ENCODE measurements at places on chromosomes 4 and X.

DNA sequence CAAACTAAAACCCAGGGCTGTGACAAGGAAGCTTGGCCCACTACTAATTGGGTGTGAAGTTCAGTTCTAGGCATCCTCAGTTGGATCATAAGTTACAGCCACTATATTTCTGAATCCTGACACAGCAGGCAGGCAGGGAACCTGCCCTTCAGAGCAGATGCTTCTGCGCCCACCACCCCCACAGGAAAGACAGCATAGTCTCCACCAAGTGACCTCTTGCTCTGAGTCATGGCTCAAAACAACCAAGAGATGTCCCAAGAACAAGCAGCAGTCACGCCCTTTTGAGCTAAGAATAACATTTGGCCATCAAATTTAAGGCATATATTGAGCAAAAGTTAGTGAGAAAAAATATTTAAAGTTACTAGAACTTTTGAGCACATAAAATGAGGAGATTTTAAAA lies 170.7 kb upstream of the SMARCAD1 start:
- DNase-seq = no peak

DNA sequence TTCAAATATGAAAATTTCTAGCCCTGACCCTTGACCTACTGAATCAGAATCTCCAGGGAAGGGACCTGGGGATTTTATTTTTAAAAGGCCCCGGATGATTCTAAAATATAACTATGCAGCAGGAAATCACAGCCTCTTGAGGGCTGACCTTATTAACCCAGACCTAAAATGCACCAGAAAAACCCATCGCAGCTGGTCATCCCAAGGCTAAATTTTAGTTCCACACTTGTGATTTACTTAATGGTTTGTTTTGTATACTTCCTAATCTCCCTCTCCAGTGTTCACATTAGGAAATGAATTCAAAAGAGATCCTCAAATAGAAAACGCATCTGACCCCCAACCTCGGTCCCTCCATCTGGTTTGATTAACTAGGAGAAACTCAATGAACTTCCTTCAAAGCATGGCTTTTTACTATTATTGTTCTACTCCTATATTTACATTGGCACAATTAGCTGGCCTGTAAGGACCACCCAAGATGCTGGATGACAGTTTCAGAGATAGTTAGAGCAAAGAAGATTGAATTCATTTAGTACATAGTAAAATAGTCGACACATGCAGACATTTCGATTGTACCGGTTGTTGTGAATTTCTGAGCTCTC lies 147.8 kb upstream of the MED14 start:
- no peak for DNase-seq

DNA sequence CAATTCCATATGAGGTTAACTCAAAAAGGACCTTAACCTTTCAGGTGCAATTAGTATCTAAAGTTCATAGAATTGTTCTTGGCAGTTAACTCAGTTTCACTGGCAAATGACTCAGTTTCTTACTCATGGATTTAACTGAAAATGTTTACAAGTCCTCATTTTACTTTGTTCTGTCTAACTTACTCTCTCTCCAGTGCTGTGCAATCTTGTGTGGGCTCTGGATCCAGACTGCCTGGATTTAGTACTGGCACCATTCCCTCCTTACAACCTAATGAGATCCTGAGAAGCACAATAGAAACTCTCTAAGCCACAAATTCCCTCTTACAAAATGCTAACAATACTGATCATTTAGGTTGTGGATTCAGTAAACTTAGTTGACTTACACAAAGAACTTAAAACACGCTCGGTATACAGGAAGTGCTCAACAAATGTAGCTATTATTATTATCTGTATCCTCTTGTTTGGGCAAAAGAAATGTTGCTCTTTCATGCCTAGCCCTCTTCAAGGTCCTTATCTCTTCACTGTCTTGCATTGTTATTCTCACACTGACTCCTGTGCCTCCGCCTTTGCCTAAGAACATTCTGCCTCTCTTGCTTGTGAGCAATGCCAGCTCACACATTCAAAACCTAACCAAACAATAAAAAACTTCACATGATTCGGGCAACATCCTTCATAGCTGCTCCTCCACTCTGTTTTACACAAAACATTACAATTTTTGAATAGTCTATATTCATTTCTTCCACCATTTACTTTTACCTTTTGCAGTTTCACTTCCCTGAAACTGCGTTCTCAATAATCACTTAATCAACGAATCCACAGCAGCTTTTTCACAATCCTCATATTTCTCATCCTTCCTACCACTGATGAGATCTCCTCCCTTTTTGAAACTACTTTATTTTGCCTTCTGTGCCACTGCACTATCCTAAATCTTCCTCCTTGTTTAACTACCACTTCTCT lies 91.8 kb downstream of the PDE5A start:
- no peak for DNase-seq

DNA sequence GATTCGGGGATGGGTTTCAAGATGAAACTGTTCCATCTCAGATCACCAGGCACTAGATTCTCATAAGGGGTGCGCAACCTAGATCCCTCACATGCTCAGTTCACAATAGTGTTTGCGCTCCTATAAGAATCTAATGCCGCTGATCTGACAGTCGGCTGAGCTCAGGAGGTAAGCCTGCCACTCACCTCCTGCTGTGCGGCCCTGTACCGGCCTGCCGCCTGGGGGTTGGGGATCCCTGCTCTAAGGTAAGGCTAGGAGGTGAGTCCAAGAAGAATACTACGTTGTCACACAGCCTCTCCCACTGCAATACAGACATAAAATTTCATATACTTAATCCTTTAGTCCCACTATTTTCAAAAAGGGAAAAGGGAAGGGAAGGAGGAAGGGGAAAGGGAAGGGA lies 213.4 kb upstream of the HCCS start:
- DNase-seq = no peak

- DNase-seq = no peak
These were observed 149.4 kb downstream of the FAT4 start for GRCh38 chr4:125464146-125464545.

DNA sequence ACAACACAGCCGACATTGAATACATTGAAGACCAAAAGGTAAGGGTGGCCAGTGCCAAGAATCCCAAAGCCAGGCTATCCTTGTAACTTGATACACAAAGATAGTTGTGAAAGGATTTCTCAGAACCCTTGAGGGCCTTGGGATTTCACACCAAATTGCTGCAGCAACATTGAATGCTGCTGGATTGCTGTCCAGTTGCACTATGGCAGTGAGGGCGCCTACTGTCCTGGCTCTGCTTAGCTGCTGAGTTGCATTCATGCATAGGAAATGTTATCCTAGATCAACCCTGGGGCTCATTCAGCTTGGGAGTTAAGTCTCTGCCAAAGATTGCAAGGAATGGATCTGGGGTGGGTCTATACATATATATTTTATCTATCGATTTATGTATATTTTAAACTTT lies 38.7 kb downstream of the LONRF3 start:
- DNase-seq = no peak

- no peak for DNase-seq
These were observed 116.0 kb upstream of the PUDP start for GRCh38 chrX:7263961-7264360.

- no peak for DNase-seq
These were observed 22.8 kb upstream of the HMX1 start for GRCh38 chr4:8894424-8894816.

- DNase-seq = no peak
These were observed 77.7 kb downstream of the GPR143 start for GRCh38 chrX:9687899-9688298.

- DNase-seq = no peak
These were observed 42.4 kb upstream of the GAB1 start for GRCh38 chr4:143294310-143294709.

DNA sequence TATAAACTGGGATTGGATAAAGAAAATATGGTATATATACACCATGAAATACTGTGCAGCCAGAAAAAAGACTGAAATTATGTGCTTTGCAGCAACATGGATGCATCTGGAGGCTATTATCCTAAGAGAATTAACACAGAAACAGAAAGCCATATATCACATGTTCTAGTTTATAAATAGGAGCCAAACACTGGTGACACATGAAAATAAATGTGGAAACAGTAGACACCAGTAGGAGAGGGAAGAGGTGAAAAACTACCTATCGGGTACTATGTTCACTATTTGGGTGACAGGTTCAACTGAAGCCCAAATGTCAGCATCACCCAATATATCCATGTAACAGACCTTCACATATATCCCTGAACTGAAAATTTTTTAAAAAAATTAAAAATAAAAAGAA lies 725.1 kb downstream of the C4orf33 start:
- no peak for DNase-seq

DNA sequence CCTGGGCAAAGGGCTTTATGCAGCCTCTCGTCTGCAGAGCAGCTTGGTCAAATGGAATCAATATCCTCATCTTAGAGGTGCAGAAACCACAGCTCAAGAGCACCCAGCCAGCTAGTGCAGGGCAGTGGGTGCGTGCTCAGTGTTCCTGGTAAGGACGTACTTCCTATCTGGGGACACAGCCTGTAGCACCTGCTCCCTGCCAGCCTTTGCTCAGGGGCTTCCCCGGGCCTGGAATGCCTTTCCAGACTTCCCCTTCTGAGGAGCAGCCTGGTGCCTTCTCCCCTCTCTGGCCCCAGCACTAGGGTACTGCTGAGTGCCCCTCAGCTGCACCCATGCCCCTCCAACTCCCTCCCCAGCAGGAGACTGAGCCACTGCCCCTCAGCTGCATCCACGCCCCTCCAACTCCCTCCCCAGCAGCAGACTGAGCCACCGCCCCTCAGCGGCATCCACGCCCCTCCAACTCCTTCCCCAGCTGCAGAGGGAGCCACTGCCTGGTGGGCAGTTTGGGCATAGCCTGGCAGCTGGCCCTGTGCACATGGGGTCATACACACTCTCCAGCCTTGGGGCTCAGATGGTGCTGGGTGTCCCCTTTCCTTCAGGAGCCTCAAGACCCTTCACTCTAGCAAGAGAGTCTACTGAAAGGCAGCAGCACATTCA lies 42.2 kb upstream of the AFAP1 start:
- DNase-seq = no peak

DNA sequence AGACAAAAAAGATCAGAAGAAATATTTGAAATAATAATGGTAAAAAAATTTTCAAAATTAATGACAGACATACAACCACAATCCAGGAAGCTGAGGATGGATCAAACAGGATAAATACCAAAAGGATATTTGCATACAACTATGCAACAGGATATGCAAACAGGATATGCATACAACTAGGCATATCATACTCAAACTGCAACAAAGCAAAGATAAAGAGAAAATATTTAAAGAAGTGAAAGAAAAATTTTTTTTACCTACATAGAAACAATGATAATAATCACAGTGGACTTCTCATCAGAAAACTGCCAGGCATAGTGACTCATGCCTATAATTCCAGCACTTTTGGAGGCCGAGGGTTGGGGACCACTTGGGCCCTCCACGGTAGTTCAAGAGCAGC lies 11.3 kb upstream of the DHX15 start:
- DNase-seq = no peak

- no peak for DNase-seq
These were observed 166.8 kb upstream of the FRG1 start for GRCh38 chr4:189773909-189774308.

DNA sequence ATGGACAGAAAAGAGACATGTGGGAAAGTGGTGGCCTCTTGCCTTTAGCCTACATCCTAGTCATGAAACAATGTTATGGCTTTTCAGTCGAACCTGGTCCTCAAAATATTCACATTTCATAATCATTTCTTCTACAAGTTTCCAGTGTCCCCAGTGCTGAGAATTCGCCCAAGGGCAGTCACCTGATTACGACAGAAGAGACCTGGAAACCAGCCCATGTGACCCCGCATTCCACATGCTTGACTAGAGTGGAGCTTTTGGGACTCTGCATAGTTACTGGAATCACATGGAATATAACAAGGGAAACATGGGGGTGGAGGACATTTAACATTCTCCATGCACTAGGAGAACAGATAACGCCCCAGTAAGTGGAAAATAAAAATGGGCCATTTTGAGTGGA lies 100.1 kb downstream of the PPARGC1A start:
- DNase-seq = no peak

DNA sequence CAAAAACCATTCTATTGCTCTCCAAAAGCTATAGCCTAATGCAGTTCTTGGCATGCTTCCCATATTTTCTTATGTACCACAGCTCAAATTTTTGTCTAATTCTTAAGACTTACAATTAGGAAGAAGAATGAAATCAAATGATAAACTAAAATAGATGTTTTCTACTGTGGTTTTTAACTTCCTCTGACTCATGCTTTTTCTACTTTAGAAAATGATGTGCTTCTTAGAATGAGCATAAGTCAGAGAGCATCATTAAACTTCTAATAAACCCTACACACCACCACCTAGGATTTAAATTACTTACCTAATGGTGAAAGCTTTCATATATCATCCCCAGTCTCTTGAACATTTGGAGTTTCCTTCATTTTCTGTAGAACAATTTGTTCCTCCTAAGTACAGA lies 217.0 kb upstream of the NDST3 start:
- DNase-seq = no peak

- no peak for DNase-seq
These were observed 45.6 kb downstream of the PGRMC2 start for GRCh38 chr4:128241981-128242380.

DNA sequence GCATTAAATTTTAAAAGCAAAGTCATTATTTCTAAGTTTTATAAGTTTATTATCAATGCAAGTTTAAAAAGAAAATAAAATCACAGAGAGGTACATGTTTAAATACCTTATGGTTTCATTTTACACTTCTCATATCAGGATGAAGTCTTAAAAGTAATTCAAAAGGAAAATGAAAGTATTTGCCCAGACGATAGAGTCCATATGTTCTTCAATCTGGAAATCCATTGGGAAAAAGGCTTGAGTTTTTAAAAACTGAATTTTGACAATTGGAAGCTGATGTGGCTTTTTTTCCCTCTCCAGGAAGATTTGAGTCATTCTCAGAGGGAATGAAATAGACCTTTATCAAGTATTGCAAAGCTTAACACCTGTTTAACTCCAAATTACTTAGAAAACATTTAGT lies 37.1 kb downstream of the MAB21L2 start:
- no peak for DNase-seq

DNA sequence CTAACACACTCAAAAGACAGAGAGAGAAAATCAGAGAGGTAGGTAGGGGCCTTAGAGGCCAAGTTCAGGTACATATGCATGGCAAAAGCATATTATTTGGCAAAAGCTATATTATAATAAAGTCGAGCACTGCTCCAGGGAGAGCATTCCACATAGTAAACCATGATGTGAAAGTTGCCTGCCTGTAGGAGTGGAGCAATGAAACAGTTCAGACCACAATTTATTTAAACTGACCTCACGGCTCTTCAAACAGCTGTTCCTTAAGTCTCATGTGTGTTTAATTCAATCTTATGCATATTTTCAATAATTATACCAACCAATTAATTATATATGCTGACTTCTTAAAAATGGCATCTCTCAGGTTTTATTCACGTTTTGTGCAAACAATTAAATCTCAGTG lies 3.3 kb downstream of the RFC1 start:
- no peak for DNase-seq

- no peak for DNase-seq
These were observed 419.4 kb downstream of the C4orf33 start for GRCh38 chr4:129515356-129515755.

- no peak for DNase-seq
These were observed 26.2 kb downstream of the ZNF330 start for GRCh38 chr4:141246683-141247429.

DNA sequence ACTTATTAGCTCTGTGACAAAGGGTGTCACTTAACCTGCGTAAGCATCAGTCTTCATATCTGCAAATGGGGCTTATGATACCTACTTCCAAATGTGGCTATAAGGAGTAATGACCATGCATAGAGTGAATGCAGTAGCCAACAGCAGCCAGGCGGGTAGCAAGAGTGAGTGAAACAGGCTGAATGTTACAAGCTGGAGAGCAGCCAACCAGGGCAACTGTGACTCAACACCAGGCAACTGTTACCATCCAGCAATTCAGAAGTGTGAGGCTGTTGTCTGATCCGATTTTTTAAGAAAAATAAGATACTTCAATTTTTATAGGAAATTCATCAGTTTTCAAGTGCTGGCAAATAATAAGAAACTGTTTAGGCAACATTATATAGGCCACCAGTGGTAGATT lies 270.2 kb upstream of the TAPT1 start:
- DNase-seq = no peak
